Frontal cortex (tissue), 4 donors: ENCODE measurements at places on chromosomes 16 and 17. TPM values are rescaled to one million over a fixed set of nuclear protein-coding genes. Genes with fewer than 3 reads are reported as not detected.

The TUBD1 gene
- 11.0 TPM for total RNA-seq

The WNT9B gene
- total RNA-seq: not detected

The SLC4A1 gene
- 4.9 TPM for total RNA-seq

The MYH1 gene
- total RNA-seq: not detected

GRCh38 chr16:87956365-87957231, 5.4 kb downstream of the BANP start:
- DNase-seq: no peak

GRCh38 chr17:44601973-44602372, 44.7 kb downstream of the FZD2 start:
- no peak for DNase-seq

- peak; percentile 75 for DNase-seq
Measured at GRCh38 chr17:7478276-7479212, 887 bp downstream of the ZBTB4 start.

DNA sequence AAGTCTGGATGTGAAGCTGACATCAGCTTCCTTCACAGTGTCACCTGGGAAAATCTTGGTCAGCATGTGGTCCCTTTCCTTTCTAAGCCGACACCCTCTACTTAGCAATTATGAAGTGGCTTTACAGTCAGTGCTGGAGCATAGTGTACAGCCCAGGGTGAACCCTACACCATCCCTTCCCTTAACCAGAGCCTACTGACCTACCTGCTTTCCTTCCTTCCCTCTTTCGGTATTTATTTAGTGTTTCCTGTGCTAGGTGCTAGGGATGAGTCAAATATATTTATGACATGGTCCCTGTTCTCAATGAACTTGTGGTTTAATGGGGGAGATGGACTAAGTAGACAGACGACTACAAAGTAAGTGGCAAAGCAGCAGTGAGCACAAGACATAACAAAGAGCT, 77.5 kb downstream of the CDK5R1 start:
- DNase-seq: no peak

GRCh38 chr17:43453331-43453812, 30.4 kb upstream of the DHX8 start:
- DNase-seq: no peak

- no peak for DNase-seq
Measured at GRCh38 chr16:52095471-52095870, 451.5 kb downstream of the TOX3 start.

GRCh38 chr17:40480501-40481003, 20.9 kb downstream of the TNS4 start:
- no peak for DNase-seq

- no peak for DNase-seq
Measured at GRCh38 chr16:1333854-1334700, 632 bp downstream of the BAIAP3 start.

- DNase-seq: no peak
Measured at GRCh38 chr17:27793906-27794569, 6.3 kb downstream of the NOS2 start.
